ENCODE measurements at places on chromosomes 6 and 20.
A peak's percentile ranks its signal among the peaks of the same experiment; 100 is the strongest.

DNA sequence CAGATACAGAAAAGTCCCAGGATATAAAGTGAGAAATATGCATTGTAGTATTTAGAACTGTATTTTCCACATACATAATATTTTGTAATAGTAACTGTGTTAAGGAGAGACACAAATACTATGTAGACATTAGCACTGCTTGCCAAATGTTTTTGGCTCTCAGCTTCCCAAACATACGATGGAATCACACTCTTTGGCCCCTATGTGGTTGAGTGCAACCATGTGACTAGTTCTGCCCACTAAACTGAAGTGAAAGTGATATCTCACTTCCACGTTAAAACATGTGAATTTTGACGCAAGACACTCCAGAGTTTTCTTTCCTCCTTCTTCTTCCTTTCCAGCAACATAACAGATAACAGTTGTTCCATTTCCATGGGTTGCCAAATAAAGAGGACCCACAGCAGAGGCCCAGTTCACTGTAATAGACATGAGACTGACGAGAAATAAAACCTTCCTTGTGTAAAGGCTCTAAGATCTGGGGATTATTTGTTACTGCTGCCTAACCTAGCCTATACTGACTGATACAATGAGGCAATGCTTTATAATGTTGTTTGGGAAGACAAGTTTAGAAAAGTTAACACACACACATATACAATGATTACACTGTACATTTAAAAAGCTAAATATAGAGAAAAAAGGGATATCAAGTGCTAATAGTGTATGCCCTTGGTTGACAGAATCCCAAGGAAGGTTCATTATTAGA, 97.2 kb downstream of the PTPRT start:
- no peak for DNase-seq

DNA sequence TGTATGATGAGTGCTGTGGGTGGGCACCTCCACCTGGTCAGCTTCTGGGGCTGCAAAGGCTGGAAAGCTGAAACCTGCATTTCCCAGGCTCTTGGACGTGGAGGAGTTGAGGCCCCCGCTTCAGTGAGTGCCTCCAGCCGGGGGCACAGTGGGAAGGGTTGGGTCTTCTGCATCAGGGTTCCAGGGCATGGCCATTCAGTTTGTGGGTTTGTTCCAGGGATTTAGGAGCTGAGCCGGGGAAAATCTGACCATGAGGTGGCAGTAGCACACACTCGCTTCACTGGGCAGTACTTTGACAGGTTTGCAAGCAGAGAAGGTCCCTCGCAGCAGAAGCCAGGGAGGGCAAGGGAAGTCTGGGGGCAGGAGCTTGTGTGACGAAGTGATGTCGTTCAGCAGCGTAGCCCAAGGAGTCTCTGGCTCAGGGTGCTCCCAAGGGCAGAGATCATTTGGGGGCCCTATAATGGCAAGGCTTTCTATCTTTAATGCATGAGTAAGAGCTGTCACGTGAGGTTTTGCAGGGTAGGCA, 69.5 kb upstream of the SULF2 start:
- DNase-seq: peak; percentile 71

DNA sequence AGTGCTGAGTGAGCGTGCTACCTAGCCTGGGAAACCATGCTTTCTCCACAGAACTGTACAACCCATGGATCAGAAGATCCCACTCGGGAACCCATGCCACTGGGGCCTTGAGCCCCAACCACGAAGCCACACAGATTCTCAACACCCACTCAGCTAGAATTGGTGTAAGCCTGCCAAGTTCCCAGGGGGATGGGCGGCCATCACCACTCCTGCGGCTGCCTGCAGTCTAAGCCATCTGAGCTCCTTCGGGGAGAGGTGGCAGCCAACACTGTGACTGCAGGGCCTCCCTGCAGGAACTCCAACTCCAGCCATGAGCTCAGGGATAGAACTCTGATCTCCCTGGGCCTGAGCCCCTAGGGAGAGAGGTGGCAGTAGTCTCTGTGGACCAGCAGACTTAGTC, 33.6 kb upstream of the SENP6 start:
- no peak for DNase-seq

DNA sequence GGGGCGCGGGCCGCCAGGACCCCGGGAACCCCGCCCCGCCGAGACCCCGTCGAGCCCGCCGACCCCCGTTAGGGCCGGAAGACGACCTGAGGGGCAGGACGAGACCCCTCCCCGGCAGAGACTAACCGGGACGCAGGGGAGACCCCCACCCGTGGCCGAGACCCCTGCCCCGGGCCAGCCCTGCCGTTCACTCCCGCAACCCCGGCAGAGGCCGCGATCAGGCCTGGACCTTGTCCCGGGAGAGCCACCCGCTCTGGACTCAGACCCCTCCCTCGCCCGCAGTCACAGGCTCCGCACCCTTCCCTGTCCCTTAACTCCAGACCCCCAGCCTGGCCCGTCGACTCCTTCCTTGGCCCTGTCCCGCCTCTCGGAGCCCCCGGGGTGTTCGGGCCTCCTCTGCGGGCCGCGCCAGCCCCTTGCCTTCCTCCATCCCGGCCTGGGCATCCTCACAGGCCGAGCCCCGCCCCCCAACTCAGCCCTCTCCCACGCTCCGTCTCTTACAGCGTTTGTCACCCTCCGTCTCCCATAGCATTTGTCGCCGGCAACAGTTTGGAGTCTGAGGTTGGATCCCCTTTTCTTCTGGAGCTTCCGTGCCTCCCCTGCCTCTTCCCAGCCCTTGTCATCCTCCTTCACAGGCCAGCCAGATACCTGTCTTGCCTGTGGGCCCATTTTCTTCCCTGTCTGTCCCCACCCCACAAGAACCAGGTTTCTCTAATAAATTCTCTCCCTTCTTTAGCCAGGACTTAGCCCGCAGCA, 569 bp downstream of the TCEA2 start:
- peak; percentile 46 for DNase-seq

DNA sequence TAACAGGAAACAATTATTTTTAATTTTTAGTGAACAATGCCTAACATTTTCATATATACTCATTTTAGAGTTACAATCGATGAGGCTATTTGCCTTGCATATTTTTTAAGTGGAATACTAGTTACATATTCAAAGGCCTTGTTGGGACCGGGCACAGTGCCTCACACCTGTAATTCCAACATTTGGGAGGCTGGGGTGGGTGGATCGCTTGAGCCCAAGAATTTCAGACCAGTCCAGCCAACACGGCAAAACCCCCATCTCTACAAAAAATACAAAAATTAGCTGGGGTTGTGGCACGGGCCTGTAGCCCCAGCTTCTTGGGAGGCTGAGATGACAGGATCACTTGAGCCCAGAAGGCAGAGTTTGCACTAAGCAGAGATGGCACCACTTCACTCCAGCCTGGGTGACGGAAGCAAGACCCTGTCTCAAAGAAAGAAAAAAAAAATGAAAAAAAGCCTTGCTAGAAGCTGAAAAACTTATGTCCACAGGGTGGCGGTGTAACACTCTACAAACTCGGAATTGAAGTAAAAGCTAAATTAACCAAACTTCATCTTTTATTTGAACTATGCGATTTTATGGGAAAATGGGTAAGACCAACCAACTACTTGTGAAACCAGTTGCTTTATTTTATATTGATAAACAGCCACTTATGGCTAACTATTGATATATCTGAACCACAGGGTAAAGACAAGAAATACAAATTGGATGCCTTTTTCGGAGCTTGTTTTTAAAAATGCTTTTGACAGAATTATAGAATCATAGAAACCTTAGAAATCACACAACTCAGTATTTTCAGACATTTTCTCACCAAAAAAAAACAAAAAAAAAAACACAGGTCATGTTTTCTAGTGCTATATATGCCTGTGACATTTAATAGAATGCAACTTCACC, 24.1 kb upstream of the ROS1 start:
- peak; percentile 33 for DNase-seq

- DNase-seq: no peak
These were observed 209.6 kb downstream of the TFAP2B start for GRCh38 chr6:51028276-51028675.

DNA sequence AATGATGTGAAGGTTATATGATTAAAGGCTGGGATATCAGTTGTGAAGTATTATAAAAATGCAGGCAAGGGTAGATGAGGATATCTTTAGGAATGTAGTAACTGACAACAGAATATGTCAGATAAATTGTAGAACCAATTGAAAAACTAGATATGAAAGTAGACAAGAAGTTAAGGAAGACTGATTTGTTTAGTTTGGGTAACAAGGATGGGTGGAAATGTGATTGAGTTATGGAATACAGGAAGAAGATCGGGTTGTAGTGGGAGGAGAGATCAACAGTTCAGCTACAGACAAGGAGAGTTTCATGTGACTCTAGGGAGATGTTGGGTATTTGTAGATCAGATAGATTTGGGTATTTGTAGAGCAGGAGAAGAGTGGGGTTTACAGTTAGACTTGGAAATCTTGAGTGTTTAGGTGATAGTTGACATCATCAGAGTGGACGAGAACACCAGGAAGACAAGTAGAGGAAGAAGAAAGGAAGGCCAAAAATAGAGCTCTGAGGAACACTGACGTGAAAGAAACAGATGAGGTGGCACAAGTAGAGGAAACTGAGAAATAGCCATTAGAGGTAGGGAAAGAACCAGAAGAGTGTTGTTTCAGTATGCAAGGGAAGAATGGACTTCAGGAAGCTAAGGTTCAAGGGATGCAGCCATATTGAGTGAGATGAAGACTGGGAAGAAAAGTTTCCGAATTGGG, 12.1 kb upstream of the TSPYL1 start:
- no peak for DNase-seq

GRCh38 chr6:43948527-43949485, 178.4 kb downstream of the MRPL14 start:
- DNase-seq: no peak

DNA sequence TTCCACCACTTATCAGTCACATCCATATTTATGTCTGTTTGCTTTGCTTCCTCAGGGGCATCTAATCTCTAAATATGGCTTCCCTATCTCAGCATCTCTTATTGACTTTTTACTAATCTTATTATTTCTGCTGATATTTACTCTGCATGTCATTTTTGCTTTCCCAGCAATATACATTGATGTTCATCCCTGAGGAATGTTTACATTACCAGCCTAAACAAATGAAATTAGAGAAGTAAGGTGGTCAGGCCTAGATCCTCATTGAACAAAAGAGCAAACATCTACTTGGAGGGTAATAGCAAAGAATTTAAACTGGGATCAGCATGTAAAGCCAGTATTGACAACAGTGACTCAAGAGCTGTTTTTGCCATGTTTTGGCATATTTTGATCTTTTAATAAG, 546.4 kb downstream of the MMUT start:
- DNase-seq: no peak

DNA sequence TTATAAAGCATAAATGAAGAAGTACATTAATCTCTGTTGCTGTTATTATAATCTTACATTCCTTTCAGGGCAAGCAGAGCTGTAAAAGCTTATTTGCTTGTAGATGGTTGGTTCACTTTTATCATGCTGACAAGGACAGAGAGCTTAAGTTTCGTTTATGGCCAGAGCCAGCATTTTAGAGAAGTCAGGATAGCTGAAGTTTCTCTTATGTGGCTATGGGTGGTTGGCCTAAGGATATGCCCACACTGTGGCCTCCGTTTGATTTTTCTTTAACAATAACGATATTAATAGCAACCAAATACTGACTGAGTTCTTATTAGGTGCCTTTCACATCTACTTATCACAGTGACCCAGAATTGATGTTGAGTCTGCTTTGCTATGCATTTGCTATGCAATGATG, 78.5 kb downstream of the FARS2 start:
- DNase-seq: no peak

- DNase-seq: peak; percentile 75
These were observed 101.5 kb downstream of the NOL4L start for GRCh38 chr20:32483351-32484224.

GRCh38 chr6:118952683-118953082, 17.7 kb upstream of the MCM9 start:
- DNase-seq: no peak

DNA sequence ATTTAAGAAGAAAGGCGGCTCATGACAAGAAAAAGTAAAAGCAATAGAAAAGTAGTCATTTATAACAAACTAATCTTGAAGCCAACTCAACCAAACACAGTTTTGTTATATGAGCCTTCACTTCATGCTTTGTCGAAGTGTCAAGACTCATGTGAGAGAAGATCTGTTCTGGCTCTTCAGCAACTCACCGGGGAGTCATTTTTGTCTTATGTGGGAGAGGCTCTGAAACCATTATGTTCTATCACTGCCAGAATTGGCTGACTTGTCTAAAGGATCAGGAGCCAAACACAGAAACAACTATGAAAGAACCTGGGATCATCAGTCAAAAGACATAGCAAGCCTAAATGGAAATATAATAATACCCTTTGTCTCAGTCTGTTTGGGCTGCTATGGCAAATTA, 105.2 kb downstream of the CDK19 start:
- DNase-seq: no peak

- peak; percentile 41 for DNase-seq
These were observed at the start of gene ATXN1 for GRCh38 chr6:16760516-16761470. Gene ATXN1 (minus strand): TSS chr6:16761460.

DNA sequence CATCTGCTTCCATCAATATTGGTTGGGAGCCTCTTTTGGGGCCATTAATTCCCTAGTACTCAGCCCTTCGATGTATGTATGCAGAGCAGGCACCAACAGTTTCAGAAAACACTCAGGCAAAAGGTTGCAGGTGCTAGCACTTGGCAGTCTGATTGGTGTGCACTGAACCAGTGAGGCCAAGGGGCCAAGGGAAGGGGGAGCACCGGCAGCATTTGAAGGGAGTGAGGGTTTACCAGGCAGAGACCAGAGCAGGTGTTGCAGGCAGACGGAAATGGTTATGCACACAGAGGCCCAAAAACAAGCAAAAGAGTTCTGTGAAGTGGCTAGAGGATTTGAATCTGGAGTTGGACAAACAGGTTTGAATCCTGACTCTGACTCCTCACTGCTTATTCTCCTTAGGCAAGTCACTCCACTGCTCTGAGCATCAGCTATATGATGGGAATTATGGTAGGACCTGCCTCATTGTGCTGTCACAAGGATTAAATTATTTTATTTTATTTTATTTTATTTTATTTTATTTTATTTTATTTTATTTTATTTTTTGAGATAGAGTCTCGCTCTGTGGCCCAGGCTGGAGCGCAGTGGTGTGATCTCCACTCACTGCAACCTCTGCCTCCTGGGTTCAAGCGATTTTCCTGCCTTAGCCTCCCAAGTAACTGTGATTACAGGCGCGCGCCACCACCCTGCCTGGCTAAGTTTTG, 58.1 kb upstream of the SHLD1 start:
- no peak for DNase-seq

- peak; percentile 70 for DNase-seq
These were observed 715 bp downstream of the SOX12 start for GRCh38 chr20:325889-326644.

DNA sequence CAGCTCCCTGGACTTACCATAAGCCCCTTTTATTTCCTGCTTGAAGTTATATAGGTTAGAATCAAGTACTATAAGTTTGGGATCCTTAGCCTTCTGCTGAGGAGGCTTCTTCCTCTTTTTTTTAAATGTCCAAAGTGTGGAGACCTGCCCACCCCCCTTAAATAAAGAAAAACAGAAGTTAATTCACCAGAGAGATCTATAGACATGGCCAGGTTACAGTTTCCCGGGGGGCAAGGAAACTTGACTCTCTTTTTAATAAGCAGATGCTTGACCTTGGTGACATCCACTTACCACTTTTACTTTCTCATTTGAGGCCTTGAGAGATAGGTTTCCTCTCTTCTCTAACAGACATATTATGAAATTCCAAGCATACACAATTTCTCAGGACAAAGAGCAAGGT, 88.3 kb downstream of the BMP2 start:
- DNase-seq: no peak
